ENCODE measurements at places on chromosomes 2 and 18.

DNA sequence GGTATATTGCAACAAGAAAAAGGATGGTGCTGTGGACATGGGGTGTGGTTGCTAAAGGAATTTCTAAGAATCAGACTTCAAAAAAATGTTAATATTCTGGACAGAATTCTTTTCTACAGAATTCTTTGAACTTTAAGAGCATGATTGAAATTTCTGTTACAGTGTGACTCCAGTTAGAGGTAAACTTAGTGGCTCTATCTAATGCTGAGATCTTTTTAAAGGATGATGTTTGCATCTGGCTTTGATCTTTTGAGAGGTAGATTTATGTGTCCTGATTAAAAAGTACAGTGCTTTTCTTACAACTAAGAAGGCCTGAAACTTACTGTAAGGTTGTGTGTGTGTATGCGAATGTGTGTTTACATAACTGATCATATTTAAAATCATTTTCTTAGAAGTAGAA is 25.4 kb downstream of the NCK2 start:
- no peak for DNase-seq

DNA sequence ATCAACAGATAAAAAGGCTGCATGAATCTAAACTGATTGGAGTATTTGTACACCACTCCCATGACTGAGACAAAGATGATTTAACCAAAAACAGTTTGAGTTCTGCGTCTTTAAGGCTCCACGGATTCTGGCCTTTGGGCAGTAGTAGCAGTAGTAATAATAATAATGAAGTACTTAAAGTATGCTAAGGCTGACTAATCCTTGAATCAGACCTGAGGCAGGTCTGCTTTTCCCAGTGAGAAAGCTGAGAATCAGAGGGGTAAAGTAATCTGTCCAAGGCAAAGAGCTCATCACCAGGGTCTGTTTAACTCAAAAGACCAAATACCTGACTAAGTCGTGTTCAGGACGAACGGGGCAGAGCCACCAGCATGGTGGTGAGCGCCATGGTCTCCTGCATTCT is 61.4 kb downstream of the ID2 start:
- no peak for DNase-seq

DNA sequence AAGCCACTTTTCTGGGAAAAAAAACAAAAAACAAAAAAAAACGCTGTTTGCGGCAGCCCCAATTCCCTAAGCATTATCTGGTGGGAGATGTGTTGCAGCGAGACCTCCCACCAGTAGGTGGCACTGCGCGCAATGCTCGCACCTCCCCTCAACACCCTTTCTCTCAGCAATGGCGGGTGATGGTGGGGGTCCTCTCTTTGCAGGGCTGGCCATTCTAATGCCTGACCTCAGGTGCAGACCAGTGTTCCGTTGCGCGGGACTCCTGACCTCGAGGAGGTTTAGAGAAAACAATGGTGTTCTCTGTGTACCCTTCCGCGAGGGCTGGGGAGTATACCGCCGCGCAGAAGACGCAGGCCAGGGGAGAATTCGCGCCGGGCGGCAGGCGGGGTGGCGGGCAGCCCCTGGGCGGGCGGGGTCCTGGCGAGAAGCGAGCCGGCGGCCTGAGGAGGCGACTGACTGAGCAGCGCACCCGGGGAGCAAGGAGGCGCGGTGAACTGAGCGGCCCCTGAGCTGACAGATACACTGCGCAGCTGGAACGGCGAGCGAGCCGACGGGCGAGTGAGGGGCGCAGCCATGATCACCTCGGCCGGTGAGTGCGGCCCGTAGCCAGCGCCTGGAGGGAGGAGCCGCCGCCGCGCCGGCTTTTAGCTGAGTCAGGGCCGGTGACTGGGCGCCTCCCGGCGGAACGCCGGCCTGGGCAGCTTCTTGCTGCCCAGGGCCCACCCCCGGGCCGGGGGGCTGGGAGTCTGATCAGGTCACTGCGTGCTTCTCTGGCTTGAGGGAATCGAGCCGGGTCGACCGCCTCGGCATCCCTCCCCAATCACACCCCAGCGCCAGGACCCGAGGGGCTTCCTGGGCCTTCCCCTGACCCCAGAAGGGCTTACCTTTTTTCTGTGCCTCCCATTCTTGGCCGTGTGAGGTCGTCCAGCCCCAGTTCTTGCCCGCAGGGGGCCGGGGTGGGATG is at the start of gene PSMD1:
Gene PSMD1 (plus strand): TSS at position 415 of the 964 bp plus-strand sequence. CDS start 159 bp downstream, at position 574.
- DNase-seq = peak; percentile 68

GRCh38 chr18:40612356-40612755 is 1342.7 kb upstream of the PIK3C3 start:
- peak; percentile 84 for DNase-seq

DNA sequence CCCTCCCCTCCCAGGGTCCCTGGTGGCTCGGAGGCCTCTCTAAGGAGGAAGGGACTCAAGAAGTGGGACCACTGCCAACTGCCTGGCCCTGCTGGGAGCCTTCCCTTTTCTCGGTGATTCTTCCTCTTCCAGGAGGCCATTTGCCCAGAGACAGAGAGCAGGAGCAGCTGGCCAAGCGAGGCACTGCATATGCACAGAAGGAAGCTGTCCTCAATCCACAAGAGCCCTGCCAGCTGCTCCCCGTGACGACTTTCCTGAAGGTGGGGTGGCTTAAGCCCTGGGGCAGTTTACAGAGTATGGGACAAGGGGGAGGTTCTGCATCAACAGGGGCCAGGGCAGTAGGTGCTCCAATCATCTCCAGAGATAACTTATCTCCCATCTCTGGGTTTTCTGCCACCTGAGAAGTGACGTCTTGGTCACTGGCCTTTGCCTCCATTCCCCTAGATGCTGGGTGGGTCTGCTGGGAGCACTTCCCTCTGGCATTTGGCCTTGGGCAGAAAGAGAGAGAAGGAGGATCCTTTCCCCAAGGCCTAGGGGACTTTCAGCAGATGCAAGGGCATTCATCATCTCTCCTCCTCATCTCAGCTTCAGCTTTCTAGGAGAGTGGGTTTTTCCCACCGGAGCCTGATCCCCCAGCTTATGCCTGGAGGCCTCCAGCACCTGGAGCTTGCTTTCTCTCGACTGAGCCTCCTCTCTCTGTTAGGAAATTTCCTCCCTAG is 28.5 kb downstream of the CIB4 start:
- peak; percentile 74 for DNase-seq

DNA sequence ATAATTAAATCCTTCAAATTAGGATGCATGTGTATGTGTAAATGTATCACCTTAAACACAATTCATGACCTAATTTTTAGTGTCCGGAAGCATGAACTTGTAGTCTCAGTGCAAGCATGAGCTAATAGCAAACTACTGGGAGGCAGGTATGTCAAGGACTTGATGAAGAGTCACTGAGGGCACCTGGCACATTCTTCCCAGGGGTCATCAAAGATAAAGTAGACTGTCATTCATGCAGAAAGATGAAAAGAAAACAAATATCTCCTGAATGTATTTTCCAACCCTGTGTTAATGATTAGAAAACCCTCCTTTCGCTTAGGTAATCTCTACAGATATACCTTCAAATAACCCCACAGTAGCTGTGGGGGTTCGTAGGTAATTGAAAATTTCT is 234.9 kb downstream of the SOCS6 start:
- DNase-seq = no peak

DNA sequence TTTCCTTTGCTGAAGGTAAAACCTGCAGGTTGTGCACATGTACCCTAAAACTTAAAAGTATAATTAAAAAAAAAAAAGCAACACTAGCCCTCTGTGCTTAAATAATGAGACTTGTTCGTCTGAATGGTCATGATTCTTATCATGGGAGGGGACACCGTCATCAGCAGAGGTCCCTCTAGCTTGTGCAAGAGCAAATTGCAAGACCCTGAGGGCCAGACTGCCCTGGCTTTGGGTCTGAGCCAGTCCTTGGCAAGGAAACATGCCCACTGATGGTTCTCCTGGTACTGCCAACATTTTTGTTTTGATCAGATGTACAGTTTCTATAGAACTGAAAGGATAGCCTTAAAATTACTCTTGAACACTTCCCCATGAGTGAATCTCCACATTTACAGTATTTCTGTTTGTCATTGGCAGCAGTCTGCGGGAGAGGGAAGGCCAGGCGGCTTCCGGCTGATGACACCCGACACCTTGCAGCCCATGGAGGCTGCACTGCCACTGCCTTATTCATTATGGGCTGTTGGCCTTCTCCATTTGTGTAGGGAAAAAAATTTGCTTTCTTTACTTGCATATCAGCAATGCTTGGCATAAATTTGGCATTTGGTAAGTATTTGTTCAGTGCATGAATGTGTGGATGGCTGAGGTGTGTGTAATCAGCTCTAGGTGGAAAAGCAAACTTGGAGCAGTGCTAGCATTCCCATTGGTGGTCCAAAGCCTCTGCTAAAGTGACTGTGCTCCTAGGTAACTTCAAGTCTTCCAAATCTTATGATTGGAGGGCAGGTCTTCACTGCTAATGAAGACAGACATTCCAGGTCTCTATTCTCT is 161.6 kb upstream of the ALKAL2 start:
- DNase-seq = peak; percentile 71

DNA sequence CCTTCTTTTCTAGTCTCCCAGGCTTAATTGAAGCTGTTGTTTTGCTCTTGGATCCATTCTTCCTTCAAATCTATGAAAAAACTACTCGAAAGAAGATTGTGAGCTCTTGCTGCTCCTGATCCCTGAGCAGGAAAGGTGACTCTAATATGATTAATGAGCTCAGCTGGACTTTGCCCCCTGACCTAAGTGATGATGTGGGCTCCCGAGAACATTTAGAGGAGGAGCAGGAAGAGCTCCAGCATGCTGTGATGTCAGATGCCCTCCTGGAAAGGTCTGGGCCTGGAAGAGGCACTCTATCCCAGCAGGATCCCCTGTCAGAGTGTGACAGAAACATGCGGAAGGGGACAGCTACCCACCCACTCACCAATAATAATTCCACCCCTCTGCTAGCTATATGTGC is 117.9 kb upstream of the PELI1 start:
- no peak for DNase-seq

- no peak for DNase-seq
Observed at GRCh38 chr18:13585379-13586153, 140.8 kb downstream of the FAM210A start.

GRCh38 chr2:65130664-65131175 is 814 bp upstream of the RAB1A start:
- DNase-seq = no peak

GRCh38 chr2:157442636-157443035 is 1.3 kb downstream of the CYTIP start:
- DNase-seq = no peak

DNA sequence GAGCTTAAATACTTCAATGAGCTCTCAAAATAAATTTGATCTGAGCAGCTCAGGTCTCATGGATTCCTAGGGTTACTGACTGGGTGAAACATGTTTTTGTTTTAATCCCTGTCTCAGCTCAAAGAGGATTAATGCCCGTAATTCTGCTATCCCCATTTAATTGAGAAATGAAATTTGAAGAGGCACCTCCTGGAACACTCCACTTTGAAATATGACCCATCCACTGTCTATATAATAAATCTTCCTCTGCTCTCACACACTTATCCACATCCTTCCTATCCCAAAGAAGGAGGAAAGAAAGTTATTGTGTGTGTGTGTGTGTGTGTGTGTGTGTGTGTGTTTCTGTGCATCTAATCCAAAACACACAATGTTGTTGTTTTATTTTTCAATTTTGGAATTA is 2082.4 kb upstream of the PIK3C3 start:
- DNase-seq = peak; percentile 13

GRCh38 chr2:65388051-65388531 is 44.3 kb downstream of the SPRED2 start:
- DNase-seq = no peak

GRCh38 chr2:105470979-105471378 is 72.1 kb upstream of the FHL2 start:
- DNase-seq = peak; percentile 69

DNA sequence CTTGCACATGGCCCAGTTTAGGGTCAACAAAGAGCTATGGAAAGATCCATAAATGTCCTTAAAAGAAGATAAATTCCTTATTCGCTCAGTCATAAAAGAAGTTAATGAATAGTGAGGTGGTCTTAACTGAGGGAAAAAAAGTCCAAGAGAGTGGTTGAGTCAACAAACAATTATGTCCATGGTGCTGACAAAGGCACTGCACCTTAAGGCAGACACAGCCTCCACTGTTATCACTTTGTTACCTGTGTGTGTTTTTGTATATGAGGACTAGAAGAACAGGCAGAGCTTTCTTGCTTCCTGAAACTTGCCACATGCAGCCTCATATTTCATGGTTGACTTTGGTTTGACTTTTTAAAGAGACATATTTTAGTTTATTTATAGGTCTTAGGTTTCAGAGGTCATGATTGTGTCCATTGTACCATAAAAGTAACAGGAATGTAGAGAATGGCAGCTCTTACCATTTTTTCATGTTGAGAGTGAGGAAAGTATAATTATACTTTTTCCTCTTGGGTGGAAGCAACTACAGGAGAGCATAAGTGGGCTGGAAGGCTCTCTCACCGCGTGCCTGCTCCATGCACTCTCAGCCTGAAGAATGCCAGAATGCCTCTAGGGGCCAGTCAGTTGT is 93.6 kb downstream of the XRCC5 start:
- DNase-seq = no peak

DNA sequence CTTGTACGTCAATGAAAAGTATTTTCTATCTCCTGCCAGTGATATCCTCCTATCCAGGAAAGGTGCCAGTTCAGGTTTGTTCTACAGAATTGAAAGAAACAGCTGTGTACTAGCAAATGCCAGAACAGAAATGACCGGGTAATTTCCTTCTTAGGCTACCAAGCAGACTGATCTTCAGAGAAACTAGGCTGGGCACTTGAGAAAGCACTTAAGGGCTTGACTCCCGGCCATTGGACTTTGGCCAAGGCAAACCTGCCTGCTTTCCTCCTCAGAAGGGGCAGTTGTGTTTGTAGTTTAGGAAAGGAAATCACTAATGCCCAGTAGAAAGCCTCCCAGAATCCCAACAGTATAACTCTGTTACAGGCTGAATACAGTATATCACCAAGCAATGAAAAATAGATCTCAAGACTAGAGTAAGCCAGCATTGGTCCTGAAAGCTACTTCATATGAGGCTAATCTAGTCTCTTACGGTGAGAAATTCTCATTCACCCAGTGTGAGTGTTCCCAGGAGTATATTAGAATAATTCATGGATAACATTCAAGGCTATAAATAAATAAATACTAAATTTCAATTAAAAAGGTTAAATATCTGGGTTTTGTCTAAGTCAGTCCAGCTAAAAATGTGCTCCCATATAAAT is 43.0 kb upstream of the COL5A2 start:
- no peak for DNase-seq

DNA sequence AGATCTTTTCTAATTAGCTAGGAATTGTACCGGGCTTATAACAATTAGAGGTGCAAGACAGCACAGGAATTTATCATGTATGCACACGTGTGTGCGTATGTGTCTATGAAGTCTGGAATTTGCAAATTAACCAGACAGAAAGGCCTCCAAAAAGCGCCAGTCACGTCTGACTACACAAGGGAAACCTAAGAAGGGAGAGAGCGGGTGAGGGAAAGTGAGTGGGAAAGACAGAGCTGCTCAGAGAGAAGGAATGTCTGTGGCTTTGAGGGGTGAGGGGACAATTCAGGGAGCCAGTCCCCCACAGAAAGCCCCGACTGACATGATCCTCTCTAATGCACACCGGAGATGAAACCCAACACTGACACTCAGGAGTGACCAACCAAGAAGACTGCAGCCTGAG is 197.7 kb upstream of the SH3BP4 start:
- no peak for DNase-seq

DNA sequence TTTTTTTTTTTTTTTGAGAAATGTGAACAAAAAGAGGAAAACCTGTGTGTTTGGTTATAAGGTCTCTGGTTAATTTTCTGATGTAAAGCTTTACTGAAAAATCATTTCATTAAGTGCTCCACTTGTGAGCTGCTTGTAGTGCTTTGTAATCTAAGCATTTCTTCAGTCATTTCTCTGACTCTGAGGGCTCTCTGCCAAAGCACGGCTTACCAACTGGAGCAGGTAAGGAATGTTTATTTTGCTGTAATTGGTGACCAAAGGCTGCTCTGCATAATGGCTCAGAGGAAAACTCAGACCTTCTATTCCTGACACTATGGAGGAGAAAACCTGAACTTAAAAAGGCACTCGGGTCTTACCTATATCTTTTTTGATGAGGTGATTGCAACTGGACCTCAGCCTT is 848.8 kb downstream of the MBD2 start:
- DNase-seq = no peak

Measured in NCI-H2171 treated with DMSO at 0.1 percent for 48 hours (cell line).